ENCODE measurements at places on chromosomes 4 and X.
A peak's percentile ranks its signal among the peaks of the same experiment; 100 is the strongest.

- no peaks in the 10 kb centered on the region for H3K4me1 ChIP-seq
- H3K27me3 ChIP-seq: no peaks in the 10 kb centered on the region
Measured at GRCh38 chrX:145393702-145394235, 146.5 kb downstream of the SPANXN1 start.

DNA sequence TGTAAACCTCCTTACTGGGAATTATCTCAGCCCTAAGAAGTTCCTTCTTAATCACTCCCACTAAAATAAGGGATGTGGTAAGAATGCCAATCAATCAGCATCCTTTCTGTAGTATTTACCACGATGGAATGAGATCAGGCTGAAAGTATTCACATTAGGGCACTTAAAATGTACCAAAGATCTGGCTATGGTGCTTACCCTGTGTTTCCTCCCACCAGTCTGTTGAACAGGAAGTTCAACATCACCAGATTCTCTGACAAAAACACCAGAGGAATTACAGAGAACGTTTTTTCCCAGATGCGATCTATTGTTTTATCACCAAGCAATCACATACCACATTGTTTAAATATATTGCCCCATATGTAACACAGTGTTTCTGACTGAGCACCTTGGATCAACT, 2.1 kb upstream of the CLCN3 start:
- H3K4me1 ChIP-seq: peaks cover 47% of the 10 kb centered on the region
- no peak for DNase-seq
- H3K4me3 ChIP-seq: no peak overlapping the region
- no peaks in the 10 kb centered on the region for H3K36me3 ChIP-seq

DNA sequence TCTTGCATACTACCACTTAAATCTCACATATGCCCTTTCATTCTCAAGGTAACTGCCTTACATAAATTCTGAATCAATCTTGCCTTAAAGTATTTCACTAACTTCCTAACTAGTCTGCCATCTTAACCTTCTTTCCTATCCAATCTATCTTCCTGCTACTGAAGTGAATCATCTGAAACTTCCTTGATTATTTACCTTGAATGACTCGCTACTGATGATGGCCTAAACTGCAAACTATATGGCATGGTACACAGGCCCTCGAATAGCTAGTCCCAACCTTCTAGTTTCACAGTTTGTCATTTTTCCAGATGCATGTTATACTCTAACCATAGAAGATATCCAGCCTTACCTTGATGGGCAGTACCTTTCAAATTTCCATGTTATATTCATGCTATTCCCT, 19.9 kb downstream of the PHKA1 start:
- no peaks in the 10 kb centered on the region for H3K27me3 ChIP-seq
- no peak for DNase-seq
- H3K4me3 ChIP-seq: no peak overlapping the region
- H3K27ac ChIP-seq: no peak overlapping the region
- H3K4me1 ChIP-seq: no peaks in the 10 kb centered on the region
- no peaks in the 10 kb centered on the region for H3K36me3 ChIP-seq

GRCh38 chr4:32876546-32876945, 2156.4 kb downstream of the PCDH7 start:
- no peaks in the 10 kb centered on the region for H3K27me3 ChIP-seq
- H3K27ac ChIP-seq: no peak overlapping the region
- no peaks in the 10 kb centered on the region for H3K36me3 ChIP-seq
- DNase-seq: no peak

GRCh38 chr4:57668621-57669020, 558.4 kb upstream of the IGFBP7 start:
- no peak for DNase-seq
- H3K4me1 ChIP-seq: no peaks in the 10 kb centered on the region
- H3K27ac ChIP-seq: no peak overlapping the region
- no peaks in the 10 kb centered on the region for H3K36me3 ChIP-seq

GRCh38 chr4:1053080-1053661, 41.7 kb downstream of the FGFRL1 start:
- peaks cover 10% of the 10 kb centered on the region for H3K4me1 ChIP-seq
- no peaks in the 10 kb centered on the region for H3K36me3 ChIP-seq
- no peak for DNase-seq
- H3K27ac ChIP-seq: no peak overlapping the region

DNA sequence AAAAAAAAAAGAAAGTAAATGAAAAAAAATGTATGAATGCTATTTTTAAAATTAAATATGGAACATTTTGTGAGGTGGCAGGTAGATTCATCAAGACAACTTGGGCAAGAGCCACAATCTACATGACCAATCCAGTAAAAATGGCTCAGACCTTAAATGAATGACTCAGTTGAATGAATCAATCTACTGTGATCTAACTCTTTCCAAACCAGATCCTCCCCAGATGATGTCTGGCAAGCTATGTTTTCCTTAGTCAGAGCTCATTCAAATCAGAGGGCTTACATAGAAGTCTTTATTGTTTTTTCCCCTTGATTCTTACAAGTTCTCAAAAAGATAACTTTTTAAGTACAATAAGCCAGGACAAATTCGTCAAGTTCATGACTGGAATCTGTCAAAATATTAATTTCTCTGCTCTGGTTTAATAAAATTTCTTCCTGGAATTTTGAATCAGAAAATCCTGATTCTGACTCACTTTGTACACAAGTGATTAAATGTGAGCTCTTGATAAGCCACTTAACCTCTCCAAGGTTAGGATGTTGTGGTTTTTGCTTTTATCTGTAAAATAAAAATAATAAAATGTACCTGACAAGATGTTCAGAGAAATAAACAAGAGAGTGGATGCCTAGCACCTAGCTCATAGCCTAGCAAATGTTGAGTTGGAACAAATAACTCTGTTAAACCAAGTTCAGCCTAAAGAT, 105.6 kb upstream of the SMIM31 start:
- H3K4me1 ChIP-seq: no peaks in the 10 kb centered on the region
- no peaks in the 10 kb centered on the region for H3K36me3 ChIP-seq
- no peaks in the 10 kb centered on the region for H3K27me3 ChIP-seq
- no peak overlapping the region for H3K4me3 ChIP-seq

- no peak for DNase-seq
- H3K27ac ChIP-seq: no peak overlapping the region
- H3K4me3 ChIP-seq: no peak overlapping the region
- no peaks in the 10 kb centered on the region for H3K27me3 ChIP-seq
- H3K4me1 ChIP-seq: peaks cover 4% of the 10 kb centered on the region
Measured at GRCh38 chr4:170497689-170498088, 407.9 kb upstream of the AADAT start.

DNA sequence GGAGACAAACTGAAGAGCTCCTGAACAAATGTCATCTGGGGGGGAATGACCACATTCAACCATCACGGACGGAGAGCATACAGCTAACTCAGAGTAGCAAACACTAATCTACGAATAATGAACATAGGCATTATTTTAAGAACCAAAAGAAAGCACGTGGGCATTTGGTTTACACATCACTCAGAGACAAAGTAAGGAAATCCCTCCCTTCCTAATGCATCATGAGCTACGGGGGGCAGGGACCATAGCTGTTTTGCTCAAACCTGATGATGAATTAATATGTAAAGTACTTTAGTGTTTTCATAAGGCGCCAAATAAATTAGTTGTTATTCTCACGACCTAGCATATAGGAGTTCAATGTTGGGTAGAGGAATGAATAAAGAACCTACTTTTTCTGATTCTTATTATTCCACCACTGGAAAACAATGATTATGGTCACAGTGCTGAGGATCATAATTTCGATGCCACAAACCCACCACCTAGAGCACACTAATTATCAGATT, 11.7 kb upstream of the TMEM156 start:
- H3K4me3 ChIP-seq: peak overlapping the region; percentile 64
- no peaks in the 10 kb centered on the region for H3K27me3 ChIP-seq
- peaks cover 2% of the 10 kb centered on the region for H3K36me3 ChIP-seq
- peaks cover 42% of the 10 kb centered on the region for H3K4me1 ChIP-seq
- DNase-seq: no peak

DNA sequence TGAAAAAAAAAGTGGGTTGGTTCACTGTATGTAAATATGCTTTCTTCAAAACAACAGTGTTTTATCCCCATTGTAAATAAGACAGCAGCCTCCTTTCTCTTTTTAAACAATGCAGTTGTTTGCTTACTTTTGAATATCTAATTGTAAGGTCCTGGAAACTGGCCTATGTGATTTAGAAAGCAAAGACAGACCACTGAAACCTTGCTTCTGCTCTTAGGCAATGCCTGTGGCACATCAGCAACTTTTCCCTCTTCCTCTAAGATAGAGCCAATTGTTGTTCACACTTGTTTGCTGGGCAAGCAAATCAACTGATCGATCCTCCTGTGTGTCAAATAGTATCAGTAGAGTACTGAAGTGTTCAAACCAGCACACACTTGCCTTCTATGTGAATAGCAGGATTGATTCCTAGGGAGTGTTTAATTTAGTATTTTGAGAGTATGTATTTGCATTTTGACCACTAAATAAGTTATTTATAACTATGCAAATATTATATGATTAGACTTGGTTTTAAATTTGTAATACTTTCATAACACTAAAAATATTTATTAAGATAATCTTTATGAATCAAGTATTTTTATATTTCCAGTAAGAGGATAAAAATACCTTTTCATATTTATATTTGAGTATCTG, 55.4 kb upstream of the GRPR start:
- H3K36me3 ChIP-seq: no peaks in the 10 kb centered on the region
- no peak for DNase-seq
- no peaks in the 10 kb centered on the region for H3K27me3 ChIP-seq
- H3K4me3 ChIP-seq: no peak overlapping the region
- H3K4me1 ChIP-seq: no peaks in the 10 kb centered on the region

DNA sequence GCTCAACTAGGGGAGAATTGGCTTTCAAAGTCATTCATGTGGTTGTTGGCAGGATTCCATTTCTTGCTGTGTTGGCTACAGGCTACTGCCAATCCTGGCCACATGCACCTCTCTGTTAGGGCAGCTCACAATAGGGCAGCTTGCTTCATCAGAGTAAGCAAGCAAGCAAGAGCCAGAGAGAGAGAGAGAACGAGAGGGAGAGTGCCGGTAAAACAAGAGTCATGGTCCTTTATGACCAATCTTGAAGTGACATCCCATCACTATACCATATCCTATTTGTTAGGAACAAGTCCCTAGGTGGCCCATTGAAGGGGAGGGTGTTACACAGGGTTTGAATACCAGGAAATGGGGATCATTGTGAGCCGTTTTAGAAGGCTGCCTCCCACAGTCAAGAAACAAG, 33.0 kb upstream of the TLR2 start:
- H3K36me3 ChIP-seq: no peaks in the 10 kb centered on the region
- peak overlapping the region; percentile 58 for H3K27ac ChIP-seq
- H3K4me3 ChIP-seq: no peak overlapping the region
- no peak for DNase-seq
- no peaks in the 10 kb centered on the region for H3K27me3 ChIP-seq

- no peak overlapping the region for H3K4me3 ChIP-seq
- H3K36me3 ChIP-seq: no peaks in the 10 kb centered on the region
- no peak overlapping the region for H3K27ac ChIP-seq
- H3K27me3 ChIP-seq: no peaks in the 10 kb centered on the region
- no peaks in the 10 kb centered on the region for H3K4me1 ChIP-seq
Measured at GRCh38 chrX:131650637-131651410, 107.0 kb downstream of the OR13H1 start.

DNA sequence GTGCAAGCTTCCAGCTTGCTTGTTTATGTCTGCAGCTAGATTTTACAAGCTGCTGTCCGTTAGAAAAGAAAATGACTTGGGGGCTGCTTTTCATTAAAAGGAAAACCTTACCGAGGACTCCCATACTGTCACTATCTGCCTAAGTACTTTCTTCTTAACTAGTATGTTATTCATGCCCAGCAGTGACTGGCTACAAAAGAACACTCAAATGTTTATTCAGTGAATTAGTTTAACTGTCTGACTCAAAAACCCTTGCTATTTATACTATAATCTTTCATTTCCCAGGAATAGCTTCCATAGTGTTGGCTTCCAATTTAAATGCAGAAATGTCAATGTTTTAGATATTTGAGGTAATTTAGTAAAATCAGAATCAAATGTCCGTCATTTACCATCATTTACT, 164.9 kb downstream of the DTHD1 start:
- H3K4me1 ChIP-seq: no peaks in the 10 kb centered on the region
- H3K27me3 ChIP-seq: no peaks in the 10 kb centered on the region
- no peaks in the 10 kb centered on the region for H3K36me3 ChIP-seq
- H3K4me3 ChIP-seq: no peak overlapping the region

- H3K4me3 ChIP-seq: no peak overlapping the region
- DNase-seq: no peak
- no peaks in the 10 kb centered on the region for H3K27me3 ChIP-seq
- no peaks in the 10 kb centered on the region for H3K36me3 ChIP-seq
Measured at GRCh38 chr4:94345266-94345665, 2.6 kb upstream of the HPGDS start.

DNA sequence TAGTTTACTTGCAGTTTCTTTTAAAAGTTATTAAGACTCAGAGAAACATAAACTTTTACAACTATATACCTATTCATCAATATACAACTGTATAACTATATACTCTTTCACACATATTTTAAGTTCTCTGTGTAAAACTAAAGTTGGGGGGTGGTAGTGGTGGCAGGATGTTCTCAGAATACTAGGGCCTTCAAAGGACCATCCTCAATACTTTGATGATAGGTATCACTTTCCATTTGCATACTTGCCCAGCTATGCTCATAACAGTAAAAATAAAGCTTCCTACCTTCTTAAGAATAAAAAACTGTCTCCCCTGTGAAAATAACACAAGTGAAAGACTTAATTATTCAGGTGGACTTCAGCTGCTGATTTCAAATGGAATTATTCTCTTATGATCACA, 2.9 kb upstream of the GALNT7 start:
- H3K4me3 ChIP-seq: no peak overlapping the region
- H3K27me3 ChIP-seq: no peaks in the 10 kb centered on the region
- H3K4me1 ChIP-seq: peaks cover 31% of the 10 kb centered on the region
- no peak for DNase-seq
- H3K36me3 ChIP-seq: no peaks in the 10 kb centered on the region

DNA sequence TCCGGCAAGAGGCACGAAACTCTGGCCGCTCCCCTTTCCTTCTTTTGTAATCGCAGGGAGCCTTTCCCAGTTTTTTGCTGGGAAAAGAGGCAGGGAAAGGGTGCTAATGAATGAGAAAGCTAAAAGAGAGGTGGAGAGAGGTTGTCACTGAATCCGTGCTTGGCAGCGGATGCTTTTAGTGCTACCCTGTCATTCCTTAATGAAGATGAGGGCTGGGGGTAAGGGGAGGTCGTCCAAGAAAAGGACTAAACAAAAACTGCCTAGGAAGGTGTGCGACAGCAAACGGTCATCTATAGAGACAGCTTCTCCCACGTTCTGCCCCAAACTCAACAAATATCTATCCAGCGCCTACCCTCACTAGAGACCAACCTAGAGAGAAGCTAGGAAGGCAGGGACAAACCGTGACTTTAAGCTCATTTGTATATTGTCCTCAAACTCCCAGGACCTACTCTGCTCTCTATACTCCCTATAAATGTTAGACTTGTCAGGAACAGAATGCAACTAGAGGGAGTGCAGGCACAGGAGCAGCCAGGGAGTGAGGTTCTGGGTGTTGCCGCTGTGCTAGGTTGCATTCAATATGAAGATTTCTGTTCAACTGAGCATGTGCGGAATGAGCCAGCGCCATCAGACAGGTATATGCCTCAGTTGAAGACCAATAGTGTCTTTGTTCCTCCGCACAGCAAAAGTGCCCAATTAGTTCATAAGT, 777 bp upstream of the CASK start:
- H3K27me3 ChIP-seq: no peaks in the 10 kb centered on the region
- peak; percentile 37 for DNase-seq
- no peaks in the 10 kb centered on the region for H3K36me3 ChIP-seq
- peak overlapping the region; percentile 89 for H3K4me3 ChIP-seq

Measured in DND-41 (cell line).